NCI-H2029 (cell line): ENCODE measurements at places on chromosomes 16 and 17.

DNA sequence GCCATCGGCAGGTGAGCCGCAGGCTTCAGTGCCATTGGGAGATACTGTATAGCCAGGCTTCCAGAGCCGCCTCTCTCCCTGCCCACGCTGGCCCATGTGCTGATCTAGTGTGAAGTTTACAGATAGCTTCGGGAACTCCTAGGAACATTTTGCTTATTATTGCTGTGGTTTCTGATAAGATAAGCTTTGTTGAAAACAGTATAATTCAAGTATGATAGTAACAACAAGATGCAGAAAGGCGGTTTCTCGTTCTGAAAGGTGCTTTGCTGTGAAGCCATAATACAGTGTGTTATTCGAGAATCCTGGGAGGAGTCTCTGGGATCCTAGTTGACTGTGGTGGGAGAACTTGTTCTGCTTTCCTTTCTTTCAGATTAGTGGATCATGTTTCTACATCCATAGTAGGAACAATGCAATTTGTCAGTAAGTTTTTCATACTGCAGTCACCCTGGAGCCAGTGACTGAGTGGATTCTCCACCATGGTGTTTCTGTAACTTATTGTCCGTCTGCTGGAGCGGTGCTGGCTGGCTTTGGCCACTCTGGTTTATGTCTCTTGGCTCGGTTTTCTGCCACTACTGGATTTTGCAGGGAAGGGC is 31.5 kb downstream of the RAB11FIP3 start:
- DNase-seq: peak; percentile 67

- DNase-seq: no peak
Measured at GRCh38 chr17:56121191-56122051, 31.9 kb upstream of the ANKFN1 start.

DNA sequence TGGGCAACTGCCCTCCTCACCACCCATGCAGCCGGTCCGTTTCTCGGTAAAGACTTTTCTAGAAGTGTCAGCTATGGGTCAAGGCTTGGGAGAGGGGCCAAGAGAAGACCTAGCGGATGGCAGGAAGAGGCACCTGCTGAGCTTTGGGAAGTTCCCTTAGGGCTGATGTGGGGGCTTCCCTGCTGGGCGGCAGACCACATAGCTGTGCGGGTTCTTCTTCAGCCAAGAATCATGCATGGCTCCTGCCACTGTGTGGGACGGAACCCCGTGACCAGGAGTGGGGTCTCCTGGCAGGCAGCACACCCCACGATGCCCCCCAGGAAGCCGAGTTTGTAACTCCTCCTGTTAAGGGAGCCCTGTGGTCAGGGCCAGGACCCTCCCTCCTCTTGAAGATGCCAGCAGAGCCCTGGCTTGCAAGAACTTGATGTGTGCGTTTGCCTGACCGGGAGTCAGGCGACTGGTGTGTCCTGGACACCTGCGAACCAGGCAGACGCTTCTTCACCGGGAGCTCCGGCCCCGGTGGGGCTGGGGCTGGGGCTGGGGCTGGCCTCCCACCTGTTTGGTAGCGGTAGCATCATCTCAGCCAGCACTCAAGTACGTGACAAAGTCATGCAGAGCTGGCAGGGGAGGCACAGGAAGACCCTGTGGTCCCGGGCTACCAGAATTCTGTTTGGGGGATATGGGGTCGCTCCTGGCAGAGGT is 17.7 kb upstream of the SLC38A10 start:
- no peak for DNase-seq

- no peak for DNase-seq
Measured at GRCh38 chr17:10729334-10730193, at the start of gene TMEM220. Gene TMEM220 (minus strand): TSS chr17:10730023. CDS start chr17:10729851, 172 bp downstream.

DNA sequence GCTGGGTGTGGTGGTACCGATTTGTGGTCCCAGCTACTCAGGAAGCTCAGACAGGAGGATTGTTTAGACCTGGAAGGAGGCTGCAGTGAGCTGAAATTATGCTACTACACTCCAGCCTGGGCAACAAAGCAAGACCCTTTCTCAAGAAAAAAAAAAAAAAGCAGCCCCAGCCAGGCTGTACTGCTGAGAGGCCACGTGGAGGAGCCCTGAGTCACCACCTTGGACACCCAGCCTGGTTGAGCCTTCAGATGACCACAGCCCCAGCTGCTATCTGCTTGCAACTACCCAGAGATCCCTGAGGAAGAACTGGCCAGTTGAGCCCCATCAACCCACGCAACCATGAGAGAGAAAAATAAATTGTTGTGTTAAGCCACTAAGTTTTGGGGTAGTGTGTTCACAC is 23.6 kb upstream of the GPRC5C start:
- peak; percentile 41 for DNase-seq

DNA sequence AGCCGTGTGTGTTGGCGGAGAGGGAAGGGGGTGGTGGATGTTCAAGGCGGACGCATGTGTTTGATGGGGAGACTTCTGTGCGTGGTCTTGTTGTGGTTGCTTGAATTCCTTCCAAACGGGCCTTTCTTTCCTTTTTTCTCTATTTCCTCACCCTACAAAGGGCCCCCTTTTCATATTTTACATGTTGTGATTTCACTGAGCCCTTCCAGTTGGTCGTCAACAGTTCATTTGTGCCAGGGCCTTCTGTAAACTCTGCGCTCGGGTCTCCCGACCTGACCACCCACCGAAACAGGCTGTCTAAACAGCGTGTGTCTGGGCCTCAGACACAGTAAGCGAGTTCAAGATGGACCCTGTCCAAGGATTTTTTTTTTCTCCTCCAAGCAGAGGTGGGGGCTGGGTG is 228.4 kb downstream of the IRF8 start:
- no peak for DNase-seq

- no peak for DNase-seq
Measured at GRCh38 chr16:56289416-56289815, 98.1 kb downstream of the GNAO1 start.

DNA sequence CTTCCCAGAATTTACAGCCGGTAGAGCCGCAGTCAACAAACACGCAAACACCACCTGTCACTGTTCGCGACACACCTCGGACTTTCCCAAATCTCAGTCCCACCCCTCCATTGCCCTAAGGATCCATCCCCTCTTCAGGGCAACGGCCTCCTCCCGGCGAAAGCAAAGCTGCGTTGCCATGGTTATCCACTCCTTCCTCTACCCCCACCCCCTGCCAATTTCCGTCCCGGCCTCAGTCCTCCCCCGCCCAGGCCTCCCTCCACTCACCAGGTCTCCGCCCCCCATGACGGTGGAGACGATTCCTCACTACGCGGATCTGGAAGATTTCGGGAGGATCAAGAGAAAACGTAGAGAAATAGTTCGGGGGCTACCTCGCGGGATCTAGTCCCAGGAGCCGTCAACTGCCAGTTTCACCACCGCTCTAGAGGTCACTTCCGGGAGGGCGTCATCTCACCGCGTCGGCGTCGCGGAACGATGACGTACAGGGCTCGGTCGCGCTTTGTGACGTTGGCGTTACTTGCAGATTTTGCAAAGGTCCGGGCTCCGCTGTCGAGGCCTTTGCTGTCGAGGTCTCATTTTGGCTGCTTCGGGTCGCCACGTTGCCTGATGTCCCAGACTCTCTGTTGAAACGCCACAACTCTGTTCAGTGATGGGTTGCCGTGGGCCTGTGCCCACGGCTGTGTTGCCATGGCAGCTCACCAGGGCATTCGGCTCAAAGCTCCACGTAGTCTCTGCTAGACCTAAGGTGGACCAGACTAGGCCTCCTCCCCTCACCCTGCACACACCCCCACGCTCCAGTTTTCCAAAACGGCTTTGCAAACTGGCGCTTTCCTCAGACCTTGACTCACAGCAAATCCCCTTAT is at the start of gene CWC25:
Gene CWC25, minus strand, starts transcription at position 423 of the 863 bp plus-strand sequence. Its CDS starts 138 bp downstream, at position 285.
- peak; percentile 70 for DNase-seq

DNA sequence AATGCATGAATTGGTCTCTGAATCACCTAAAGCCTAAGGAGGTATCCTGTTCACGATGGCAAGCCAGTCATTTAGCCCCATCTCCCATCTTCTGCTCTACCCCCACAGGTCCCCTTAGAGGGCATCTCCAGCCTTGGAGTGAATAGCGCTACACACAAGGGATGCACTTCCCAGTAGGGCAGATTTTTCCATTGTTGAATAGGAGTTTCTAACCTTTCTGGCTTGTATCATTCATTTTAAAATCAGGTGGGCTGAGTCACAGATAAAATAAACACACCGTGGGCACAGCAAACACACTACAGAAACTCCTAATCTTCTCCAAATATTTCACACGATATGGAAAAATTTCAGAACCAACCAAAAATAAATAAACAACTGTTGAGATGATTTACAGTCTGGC is 201.2 kb upstream of the NOG start:
- DNase-seq: no peak

- DNase-seq: no peak
Measured at GRCh38 chr16:84053237-84053636, 10.6 kb upstream of the SLC38A8 start.

DNA sequence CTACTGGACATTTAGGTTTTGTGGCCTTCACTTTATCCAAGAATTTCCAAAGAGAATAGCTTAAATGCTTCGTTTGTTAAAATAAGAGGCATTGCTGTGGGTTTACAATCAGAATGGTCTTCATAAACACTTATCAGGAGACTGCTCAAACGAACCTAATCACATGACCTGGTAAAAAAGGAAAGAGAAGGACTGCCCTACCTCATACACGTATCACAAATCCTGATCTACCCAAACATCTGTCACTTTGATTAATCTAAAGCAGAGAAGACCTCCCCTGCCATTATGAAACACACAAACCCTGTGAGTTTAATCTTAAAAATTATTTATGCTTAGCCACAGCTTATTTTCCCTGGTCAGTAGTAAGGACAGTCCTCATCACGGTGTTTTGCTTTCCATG is 76.6 kb downstream of the PARN start:
- DNase-seq: peak; percentile 5

- DNase-seq: no peak
Measured at GRCh38 chr16:57749101-57749692, 13.6 kb downstream of the KATNB1 start.

- DNase-seq: no peak
Measured at GRCh38 chr16:84787263-84787622, 32.5 kb upstream of the CRISPLD2 start.

DNA sequence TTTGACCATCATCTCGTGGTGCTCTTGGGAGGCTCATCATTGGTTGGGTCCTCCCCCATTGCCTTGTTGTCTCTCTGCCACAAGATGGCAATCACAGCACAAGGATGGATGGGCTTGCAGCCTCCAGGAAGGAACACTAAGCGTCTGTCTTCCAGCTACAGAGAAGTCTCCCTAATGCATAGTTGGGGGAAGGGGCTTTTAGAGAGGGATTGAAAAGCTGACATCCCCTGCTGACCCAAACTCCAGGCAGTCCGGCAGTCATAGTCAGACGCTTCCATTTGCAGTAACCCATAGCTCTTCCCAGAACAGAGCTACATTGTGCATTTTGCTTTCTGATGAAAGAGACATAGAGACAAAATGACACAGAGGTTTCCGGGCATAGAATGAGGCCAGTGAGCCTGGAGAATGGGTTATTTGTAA is 111.4 kb downstream of the UTP18 start:
- DNase-seq: peak; percentile 50

DNA sequence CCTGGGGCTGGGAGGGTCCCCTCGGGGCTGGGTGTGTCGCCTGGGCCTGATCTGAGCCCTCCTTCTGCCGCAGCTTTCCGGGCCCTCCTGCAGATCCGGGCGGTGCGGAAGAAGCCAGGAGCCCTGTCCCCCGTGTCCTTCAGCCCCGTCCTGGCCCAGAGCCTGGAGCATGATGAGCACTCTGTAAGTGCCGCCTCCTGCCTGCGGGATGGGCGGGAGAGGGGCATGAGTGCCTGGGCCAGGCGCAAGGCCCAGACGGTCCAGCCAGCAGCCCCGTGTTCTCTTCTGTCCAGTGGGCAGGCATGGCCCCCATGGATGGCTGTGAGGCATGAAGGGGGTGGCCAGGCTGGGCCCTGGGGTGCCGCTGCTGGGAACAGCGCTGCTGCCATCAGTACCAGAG is 16.0 kb upstream of the NUDT16L1 start:
- DNase-seq: no peak

DNA sequence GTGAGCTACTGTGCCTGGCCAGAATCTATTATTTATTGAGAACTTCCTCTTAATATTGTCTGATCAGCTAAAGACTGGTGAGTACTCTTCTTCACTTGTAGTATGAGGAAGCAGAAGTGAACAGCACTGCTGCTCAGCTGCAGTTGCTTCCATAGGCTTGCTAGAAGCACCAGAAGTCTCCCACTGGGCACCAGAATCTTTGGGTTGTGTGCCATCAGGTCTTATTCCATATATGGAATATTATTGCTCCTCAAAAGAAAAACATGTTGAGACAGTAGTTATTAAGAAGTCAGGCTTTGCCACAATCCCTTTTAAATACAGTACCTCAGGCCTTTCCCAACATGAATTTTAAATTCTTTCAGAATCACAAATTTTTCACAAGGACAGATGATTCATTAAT is 17.2 kb downstream of the SNTB2 start:
- no peak for DNase-seq

DNA sequence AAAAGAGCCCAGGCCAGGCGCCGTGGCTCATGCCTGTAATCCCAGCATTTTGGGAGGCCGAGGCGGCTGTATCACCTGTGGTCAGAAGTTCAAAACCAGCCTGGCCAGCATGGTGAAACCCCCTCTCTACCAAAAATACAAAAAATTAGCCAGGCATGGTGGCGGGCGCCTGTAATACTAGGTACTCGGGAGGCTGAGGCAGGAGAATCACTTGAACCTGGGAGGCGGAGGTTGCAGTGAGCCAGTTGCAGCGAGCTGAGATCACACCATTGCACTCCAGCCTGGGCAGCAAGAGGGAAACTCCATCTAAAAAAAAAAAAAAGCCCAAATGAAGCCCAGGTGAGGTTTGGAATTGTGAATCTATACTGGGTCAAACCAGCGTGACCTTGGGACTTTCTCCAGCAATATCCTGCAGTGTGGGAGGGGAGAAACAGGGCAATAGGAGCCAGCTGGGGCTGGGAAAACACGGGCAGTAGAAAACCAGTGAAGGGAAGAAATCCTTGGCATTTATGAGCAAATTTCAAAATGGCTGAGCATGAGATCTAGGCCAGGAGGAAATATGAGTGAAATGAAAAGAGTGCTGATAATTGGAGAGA is 8.2 kb upstream of the DHX8 start:
- DNase-seq: no peak

- no peak for DNase-seq
Measured at GRCh38 chr16:74309789-74310781, 13.5 kb downstream of the PSMD7 start.

- no peak for DNase-seq
Measured at GRCh38 chr16:1815461-1815860, 11.2 kb downstream of the HAGH start.

DNA sequence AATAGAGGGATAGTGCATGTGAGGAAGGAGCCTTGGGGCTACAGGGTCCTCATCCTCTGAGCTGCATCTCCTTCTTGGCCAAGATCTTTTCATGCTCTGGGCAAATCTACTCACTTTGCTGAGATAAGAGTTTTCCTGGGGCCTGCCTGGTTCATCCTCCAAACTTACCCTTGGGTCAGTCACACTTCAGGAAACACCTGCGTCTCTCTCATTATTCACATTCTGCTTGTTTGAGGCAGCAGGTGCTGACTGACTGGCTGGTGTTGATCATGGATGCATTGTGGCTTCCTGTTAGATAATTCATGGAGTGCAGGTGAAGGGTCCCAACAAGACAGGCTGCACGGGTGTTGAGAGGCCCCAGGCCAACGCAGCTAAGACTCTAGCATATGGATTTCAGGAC is 162.6 kb downstream of the SALL1 start:
- DNase-seq: no peak

- DNase-seq: no peak
Measured at GRCh38 chr17:72193391-72194106, 72.7 kb downstream of the SOX9 start.
